NCI-H2171 treated with DMSO at 0.1 percent for 48 hours (cell line): ENCODE measurements at places on chromosomes 11 and 22.

GRCh38 chr11:79110796-79111195, 330.0 kb downstream of the TENM4 start:
- DNase-seq = no peak

DNA sequence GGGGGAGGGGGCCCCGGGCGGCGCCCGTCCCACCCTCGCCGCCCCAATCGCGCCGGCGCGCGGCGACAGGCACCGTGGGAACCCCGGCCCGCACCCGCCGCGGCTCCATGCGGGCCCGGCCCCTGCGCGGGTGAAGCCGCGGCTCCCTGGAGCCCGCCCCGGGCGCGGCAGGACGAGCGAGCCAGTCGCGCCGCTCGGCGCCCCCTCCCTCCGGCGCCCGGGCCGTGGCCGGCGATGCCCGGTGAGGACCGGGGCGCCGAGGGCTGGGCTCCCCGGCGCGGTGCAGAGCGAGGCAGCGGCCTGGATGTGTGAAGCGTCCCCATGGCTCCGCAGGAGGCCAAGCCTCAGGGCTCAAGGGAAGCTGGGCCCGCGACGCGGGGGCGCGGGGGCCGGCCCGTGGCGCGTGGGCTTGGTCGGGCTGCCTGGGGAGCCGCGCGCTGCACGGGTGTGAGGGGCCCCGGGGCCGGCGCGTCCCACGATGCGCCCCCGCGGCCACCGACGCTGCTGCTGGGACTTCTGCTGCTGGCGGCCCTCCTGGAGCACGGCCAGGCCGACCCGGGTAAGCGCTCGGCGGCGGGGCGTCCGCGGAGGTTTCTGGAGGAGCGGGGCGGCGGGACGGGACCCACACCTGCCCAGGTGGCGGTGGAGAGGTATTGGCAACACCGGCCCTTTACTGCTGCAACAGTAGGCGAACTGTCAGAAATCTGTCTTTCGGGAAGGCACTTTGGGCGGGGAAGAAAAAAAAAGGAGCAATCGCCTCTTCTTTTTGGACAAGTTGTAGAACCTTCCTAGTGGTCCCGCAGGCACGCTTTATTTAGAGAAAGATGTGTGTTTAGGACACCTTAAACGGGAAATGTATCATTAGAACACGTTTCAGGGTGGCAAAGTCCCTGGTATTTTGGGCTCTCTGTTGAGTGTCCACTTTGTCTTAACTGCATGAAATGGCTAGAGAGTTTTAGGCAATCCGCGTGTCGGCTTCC, 119.4 kb downstream of the HIPK3 start:
- peak; percentile 65 for DNase-seq

- DNase-seq = no peak
Observed at GRCh38 chr22:31567702-31568101, 71.4 kb downstream of the SFI1 start.

DNA sequence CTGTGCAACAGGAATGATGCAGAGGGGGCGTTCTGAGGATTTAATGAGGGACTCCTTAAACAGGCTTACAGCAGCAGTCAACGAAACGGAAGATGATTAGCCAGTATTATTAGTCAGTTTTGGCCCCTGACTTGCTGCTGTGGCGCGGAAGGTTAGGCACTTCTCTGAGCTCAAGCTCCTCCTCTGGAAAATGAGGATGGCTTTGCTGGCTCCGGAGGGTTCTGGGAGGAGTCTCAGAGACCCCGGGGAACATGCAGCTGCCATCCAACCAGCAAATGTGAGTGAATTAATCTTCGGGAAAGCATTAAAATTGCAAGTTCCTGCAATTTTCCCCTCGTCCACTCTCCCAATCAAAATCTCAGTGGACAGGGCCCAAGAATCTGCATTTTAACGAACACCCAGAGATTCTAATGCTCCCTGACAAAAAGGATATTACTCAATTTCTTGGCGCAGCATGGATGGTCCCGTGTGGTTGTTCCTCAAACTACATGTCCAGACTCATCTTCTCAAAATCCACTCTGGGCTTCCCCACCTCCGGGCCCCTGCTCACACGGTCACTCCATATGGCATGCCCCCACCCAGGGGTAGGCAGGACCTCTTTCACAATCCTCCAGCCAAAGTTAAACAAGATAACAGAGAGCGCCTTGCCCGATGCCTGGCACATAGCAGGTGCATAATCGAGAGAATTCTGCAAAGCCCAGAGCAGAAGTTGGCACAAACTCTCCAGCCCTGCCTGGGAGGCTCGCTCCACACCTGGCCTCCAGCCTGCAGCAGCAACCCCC, 6.4 kb downstream of the ELFN2 start:
- DNase-seq = no peak

- no peak for DNase-seq
Observed at GRCh38 chr11:44716256-44716655, 10.5 kb upstream of the TSPAN18 start.

DNA sequence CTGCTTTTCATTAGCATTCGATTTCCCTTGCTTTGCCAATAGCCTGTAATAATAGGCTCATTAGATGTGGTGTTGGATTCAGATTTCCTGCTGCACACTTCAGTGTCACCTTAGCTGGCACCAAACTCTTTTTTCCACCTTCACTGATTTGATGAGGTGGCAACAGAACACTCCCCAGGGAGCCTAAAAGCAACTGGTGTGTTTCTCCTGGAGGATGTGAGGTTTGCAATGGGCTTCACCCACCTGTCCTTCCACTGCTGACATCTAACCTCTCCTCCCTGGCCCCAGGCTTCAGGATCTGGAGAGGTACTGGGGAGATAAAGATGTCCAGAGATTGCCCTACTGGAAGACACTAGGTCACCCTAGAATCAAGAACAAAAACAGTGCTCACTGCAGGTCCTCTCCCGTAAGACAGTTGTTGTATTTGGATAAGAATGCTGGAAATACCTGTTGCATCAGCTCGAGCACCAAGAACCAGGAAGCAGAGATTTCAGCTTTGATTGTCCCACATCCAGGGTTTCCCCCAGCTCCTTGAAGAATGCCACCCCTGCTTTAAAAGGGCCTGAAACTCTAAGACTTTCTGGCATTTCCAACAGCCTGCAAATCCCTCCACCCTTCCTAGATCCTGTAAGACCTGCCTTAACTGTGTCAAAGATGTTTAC, 96.9 kb downstream of the SLC1A2 start:
- peak; percentile 50 for DNase-seq

DNA sequence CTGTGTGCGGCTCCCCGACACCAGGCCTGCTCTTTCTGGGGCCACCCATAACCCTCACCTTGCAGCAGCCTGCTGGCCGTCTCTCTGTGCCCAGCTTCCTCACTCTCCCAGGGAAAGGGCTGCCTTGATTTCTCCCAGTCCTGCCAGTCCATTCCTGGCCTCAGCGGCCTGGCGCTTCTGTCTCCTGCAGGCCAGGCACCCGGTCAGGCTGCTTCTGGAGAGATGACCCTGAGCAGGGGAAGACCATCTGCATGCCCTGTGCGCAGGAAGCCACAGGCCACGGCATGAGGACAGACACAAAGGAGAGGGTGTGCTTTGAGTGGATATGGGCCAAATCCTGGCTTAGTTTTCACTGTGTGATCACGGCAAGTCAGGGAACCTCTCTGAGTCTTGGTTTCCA, 86.2 kb downstream of the TSPAN18 start:
- no peak for DNase-seq

- no peak for DNase-seq
Observed at GRCh38 chr11:10205928-10206327, 88.1 kb downstream of the SBF2 start.

GRCh38 chr11:64916040-64916774, 802 bp downstream of the ATG2A start:
- DNase-seq = no peak

- peak; percentile 41 for DNase-seq
Observed at GRCh38 chr11:115304774-115305472, 199.3 kb downstream of the CADM1 start.

DNA sequence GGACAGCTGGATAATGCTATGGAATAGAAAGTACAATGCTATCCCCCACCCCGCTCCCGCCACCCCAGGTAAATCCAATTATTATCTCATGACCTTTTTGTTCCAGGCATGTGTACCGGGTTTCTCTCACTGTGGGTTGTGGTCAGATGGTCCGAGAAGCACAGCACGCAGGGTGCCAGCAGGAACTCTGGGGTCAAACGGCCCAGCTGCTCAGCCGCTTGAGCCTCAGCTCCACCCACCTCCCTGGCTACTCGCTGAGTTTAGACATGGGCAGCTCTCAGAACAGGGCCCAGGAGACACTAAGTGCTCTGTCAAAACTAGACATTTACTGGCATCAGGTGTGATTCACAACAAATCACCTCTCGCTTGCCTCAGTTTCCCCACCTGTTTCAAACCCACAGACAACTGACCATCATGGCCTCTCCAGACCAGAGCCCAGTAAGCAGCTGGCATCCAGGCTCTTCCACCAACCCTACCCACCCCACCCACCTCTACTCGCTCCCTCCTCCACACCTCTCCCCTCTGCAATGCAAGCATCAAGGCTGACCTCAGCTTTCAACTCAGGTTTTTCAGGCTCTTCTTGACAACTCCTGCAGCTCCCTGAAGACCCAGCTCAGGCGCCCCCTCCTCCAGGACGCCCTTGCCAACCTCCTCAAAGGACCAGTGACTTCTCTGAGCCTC, 13.0 kb upstream of the MFNG start:
- DNase-seq = no peak

DNA sequence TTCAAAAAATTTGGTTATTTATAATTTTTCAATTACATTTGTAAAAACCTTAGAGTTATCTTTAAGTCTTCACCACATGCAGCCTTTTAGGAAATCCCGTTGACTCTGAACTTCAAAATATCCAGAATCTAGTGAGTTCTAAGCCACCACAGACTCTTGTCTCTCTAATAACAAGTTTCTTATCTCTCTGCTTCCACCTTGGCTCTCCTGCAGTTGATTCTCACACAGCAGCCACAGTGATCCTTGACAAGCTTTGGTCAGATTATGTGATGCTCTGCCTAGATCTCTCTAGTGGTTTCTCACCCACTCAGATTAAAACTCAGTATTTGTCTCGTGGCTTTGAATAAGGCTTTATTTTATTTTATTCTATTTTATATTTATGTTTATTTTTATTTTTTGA, 8.6 kb downstream of the HSD17B12 start:
- DNase-seq = no peak

DNA sequence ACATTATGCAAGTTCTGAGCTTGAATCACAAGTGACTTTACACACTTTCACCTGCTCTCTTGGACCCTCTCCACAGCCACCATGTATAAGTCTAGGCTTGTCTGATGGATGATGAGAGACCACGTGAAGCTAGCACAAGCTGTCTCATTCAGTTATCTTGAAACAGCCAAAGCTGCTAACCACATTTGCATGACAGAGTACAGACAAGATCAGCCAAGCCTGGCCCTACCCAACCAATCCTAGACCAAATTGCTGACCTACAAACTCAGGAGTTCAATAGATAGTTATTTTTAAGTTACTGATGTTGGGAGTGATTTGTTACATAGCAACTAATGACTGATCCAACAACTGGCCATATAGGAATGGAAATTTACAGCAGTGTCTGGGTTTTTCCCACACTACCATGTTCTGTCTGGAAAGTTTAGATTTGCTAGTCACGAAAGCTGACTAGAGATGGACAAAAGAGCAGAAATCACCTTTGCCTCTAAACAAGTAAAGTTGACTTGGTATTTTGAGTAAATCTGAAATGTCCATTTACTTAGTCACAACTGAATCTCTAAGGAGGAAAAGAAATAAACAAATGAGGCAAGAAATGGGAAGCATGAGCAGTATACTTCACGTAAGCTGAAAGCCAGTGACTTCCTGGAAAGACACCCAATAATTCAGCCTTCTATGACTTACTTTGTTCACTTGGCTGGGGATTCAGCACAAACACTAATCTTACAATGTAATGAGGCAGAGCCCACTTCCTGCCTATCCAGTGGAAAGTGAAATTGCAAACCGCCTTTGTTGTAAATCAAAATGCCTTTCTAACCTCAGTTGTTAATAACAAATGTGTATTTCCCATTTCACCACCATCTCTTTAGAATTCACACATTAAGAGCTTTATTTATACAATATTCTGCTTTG, 101.7 kb downstream of the FAM181B start:
- no peak for DNase-seq

GRCh38 chr11:73243093-73243485, 25.0 kb downstream of the P2RY2 start:
- DNase-seq = no peak

GRCh38 chr22:46025973-46026898, 49.3 kb upstream of the WNT7B start:
- DNase-seq = no peak

- no peak for DNase-seq
Observed at GRCh38 chr22:39808081-39808480, 85.5 kb downstream of the ENTHD1 start.

DNA sequence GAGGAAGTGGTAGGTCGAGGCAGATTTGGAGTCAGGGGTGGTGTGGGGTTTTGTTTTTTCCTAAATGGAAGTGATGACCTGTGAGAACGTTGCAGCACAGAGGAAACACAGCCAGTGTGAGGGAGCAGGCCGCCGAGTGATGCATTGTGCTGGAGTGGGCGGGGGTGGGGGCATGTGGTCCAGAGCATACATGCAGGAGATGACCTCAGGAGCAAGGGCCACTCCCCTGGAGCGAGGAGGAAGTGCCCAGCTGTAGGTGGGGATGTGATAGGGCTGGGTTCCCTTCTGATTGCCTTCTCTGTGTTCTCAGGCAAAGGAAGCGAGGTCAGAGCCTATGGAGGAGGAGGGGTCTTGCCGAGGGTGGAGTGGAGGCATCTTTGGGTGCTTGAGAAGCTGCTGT, 81.4 kb downstream of the PPP6R3 start:
- DNase-seq = no peak

DNA sequence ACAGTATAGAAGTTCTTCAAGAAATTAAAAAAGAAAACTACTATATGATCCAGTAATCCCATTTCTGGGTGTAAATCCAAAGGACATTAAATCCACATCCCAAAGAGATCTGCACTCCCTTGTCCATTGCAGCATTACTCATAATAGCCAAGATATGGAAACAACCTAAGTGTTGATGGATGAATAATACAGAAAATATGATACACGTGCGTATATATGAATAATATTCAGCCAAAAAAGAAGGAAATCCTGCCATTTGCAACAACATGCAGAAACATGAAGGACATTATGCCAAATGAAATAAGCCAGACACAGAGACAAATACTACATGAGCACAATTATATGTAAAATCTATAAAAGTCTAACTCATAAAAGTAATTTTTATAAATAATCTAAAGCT, 306.3 kb upstream of the ANO3 start:
- DNase-seq = no peak
